Stimulated activated CD8-positive, alpha-beta memory T cell treated with anti-CD3 and anti-CD28 coated beads, Interleukin-2, amount 100 ng/mL, for 1 hour (primary cell): ENCODE measurements at places on chromosomes 11 and 22.

- no peak for DNase-seq
Measured at GRCh38 chr11:62770778-62771143, 435 bp upstream of the TAF6L start.

- no peak for DNase-seq
Measured at GRCh38 chr11:44630511-44631210, 65.2 kb downstream of the CD82 start.

GRCh38 chr11:117877120-117877784 lies 794 bp upstream of the FXYD6 start:
- no peak for DNase-seq

GRCh38 chr11:100991541-100991940 lies 138.1 kb downstream of the PGR start:
- DNase-seq = no peak

DNA sequence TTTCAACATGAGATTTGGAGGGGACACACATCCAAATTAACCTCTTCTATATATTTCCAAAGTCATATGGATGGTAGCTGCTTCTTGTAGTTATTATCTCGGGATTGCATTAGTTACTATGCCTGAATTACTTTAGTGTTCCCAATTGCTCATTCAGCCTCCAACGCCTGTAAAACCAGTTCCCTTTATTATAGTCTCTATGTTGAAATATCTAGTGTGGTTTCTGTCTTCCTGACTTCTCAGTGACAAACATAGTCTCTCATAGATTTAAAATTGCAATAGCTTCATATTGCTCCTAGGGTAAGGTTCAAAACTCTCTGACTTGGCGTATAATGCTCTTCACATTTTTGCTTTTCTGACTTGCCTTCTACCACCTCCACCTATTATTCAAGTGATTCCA lies 366.4 kb downstream of the CASP12 start:
- DNase-seq = no peak

DNA sequence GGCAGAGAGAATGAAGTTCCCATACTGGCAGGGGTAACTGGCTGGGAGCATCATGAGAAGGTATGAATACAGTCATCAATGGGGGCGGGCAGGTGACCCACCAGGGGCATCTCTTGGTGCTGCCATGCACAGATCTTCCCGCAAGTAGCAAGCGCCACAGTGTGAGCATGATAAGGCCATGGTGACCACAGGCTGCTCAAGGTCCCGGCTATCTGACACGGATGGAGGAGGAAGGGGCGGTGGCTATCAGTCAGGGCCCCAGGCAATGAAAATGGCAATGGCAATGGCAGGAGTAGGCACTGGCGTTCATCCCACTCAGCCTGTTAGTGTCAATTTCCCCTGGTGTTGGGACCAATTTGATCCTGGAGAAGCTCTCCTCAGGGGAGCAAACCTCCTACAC lies 21.6 kb downstream of the ASCL2 start:
- DNase-seq = no peak

GRCh38 chr22:48234011-48234410 lies 1471.6 kb downstream of the TBC1D22A start:
- DNase-seq = no peak

DNA sequence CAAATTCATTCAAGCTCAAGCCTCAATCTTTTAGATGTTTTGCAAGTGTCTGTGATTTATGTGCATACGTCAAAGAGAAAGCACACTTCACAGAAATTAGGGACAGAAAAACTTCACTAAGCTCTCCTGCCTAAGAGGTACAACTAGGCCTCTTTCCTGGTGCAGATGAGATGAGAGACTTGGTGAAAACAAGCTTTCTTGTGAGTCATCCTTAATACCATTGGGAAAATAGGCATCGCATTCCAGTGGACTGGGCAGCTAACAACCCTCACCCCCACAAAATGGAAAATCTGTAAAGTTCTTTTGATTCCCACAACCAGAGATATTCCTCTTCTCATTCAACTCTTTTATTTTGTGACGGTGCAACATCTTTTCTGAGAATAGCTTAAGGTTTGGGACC lies 1110.4 kb upstream of the CCDC90B start:
- DNase-seq = no peak

DNA sequence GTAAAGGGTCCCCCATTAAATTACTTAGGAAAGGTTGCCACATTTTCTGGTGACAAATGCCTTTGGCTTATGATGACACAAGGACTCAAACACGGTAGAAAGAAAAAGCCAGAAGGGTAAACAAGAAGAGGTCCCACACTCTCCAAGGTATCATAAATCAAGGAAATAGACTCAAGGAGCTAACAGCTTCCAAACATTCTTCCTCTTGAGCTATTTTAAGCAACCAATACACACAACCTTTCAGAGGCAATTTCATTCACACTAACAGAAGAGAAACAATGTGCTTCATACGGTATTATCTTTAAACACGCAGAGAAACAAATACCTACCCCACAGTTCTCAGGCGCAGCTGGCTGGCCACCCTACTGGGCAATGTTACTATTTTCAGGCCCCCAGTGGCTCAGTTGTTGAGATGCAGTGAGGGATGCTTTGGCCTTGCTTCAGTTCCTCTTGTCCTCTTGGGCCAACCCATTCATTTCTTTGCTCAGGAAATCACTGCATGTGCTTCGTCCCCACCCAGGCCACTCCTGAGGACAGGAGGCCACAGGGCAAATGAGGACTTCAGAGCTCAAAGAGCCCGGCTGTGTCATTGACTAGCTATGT lies 15.8 kb downstream of the ABTB2 start:
- DNase-seq = no peak

- DNase-seq = no peak
Measured at GRCh38 chr22:44289414-44290171, 23.2 kb downstream of the SHISAL1 start.

DNA sequence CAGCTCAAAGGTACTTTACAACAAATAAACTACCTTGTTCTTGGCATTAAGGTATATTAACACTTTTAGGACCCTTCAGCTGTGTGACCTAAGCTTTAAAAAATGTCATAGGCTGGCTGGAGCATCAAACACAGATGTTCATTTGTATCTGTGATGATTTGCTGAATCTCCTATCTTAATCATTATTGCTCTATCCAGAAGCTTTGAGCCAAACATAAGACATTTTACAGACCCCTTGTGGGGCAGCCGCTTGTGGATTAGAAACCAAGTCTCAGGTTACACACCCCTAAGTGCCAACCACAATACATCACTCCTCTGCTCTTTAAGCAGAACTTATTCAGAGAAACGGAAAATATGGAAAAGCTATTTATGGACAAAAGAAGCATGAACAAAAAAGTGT lies 394.2 kb upstream of the CCDC90B start:
- no peak for DNase-seq

DNA sequence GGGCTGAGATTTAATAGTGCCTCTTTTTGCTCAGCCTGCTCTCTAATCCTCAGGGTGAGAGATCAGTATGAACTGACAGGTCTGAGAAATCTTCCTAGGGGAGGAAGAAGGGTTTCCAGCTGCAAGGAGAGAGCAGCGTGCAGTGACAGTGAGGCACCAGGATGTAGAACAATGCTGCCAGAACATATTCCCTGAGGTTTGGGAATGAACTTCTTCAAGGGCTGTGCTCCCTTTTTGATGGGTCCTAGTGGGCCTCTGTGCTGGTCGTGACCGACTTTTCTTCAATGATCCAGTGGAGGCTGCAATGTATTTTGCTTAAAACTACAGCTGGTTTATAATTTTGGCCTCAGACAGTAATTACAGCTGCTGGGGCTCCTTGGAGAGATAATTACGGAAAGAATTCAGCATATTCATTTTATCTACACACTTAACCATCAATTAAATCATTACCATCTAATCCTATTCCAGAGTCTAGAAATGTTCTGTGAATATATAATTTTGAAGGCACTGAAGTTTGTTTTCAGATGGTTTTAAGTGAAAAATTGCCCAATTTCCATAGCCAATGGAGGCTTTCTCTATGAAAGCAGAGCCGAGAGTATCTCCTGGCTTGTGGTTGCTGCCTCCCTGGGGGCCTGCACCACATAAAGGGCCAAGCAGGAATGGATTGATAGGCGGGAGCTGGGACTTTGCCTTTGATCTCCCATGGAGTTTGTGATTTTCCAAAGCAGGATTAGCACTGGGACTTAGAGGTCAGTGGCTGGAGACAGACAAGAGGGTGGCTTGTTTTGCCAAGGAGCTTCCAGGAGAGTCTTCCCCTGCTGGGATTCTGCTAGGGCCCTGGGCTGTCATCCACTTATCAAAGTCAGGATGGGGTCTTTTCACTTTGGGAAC lies 41.0 kb upstream of the OLFML1 start:
- DNase-seq = no peak

DNA sequence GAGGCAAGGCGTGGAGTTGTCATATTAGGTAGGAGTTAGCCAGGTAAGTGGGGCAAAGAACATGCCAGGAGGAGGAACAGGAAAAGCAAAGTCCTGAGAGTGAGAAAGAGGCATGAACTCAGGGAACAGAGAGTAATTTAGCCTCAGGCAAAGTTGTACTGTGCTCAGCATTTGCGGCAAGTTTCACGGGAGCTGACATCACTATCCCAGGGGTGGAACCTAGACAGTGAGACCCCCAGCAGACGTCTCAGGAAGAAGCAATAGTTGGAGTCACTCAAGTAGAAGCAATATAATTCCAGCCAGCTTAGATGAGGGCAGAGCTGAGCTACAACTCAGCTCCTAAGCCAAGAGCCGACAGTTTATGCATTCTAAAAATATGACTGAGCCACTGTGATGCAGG lies 426.0 kb upstream of the ISX start:
- no peak for DNase-seq

DNA sequence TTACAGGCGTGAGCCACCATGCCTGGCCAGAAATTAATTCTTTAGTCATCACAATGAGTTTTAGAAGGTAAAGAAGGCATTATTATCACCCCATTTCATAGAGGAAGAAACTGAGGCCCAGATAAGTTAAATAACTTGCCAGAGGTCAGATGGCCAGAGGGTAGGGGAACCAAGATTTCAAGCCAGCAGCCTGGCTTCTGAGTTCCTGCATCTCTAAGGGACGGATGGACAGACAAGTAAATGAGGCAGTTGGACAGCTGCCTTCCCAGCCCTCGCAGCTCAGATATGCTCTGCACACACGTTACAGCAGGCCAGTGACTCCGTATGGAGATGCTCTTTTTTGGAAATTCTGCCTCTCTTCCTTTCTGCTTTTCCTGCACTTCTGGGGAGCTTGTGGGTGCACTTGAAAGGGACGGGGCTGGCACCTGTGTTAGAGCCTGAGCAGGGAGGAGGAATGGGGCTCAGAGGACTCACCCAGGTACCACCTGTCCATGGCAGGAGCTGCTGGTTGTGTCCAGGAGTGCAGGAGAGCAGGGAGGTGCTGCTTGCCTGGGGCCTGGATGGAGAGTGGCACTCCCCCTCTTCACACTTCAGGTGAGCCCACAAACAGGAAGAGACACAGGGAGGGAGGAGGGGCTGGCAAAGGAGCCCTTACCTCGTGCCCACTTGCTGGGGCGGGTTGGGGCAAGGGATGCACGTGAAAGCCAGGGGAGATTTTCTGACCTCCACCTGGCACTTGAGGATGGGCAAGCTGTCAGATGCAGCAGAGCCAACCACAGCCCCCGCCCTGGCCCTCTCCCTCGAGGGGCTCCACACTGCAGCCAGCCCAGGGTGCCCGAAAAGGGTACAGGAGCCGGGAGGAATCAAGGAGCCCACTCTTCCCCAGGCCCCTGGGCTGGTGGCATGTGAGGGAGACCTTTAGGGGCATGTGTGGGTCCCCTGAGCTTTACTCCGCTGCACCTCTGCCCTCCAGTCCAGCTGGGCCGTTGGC lies 3.3 kb upstream of the FXYD2 start:
- no peak for DNase-seq

- no peak for DNase-seq
Measured at GRCh38 chr11:118415739-118416068, 14.3 kb downstream of the ATP5MG start.

- no peak for DNase-seq
Measured at GRCh38 chr11:110977661-110978060, 265.4 kb upstream of the ARHGAP20 start.

GRCh38 chr22:25928038-25928437 lies 186.1 kb downstream of the MYO18B start:
- no peak for DNase-seq

DNA sequence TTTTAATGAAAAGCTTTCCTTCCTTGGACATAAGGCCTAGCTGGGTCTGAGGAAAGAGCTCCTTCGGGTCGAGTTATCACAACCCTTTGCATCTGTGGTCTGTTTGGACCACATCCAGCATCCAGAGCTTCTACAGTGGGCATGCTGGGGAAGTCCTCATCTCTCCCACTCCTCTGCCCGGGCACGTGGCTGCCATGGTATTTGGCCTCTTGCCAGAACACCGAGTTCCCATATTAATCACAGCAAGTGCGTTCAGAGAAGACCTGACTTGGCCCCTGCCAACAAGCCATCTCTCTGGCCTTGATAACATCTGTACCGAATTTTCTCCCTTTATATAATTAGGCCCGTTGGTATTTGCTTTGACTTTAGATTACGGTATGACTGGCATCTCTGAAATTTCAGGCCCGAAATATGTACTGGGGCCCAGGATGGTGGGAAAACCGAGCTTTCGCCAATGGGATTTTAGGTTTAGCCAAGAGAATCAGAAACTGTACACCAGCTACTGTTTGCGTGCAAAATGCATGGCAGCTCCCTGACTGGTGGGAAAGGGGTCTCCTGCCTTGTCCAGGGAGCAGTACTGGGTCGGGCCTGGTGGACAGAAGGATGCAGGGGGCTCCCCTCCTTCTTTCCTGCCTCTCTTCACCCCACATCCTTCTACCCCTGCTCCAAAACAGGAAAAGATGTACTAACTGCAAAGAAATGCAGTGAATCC lies 90.0 kb downstream of the MICAL2 start:
- DNase-seq = no peak

GRCh38 chr22:27983361-27983791 lies 64.3 kb upstream of the PITPNB start:
- DNase-seq = no peak

DNA sequence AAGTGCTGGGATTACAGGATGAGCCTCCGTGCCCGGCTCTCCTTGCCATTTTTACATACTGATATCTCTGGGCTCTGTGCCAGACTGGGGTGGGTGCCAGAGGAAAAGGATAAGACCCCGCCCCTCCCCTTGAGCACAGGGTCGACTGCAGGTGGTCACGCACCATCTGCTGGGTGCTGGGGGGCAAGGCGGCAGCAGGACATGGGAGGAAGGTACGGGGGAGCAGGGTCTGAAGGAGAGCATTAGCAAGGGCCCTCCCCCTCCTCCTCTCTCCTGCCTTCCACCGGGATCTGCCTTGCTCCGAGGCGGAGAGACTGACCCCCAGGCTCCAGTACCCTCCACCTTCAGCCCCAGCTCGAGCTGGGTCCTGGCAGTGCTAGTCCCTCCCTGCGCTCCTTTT lies 9.7 kb upstream of the PGA3 start:
- DNase-seq = no peak
